Skin of body (tissue), 3 donors: ENCODE measurements at places on chromosomes 13 and 19. TPM values are rescaled to one million over a fixed set of nuclear protein-coding genes. Genes with fewer than 3 reads are reported as not detected.

The LYPD3 gene
- total RNA-seq, result 73.8 TPM

The SERTAD1 gene
- 10.6 TPM for total RNA-seq

The CALR3 gene
- not detected for total RNA-seq

The PRTN3 gene
- total RNA-seq, result 28.9 TPM

The ZNF549 gene
- total RNA-seq, result 9.0 TPM

The C3 gene
- total RNA-seq, result 65.4 TPM

The IL27RA gene
- 4.7 TPM for total RNA-seq

The ZNF730 gene
- total RNA-seq, result 6.8 TPM

The CD79A gene
- 0.79 TPM for total RNA-seq

The AMH gene
- total RNA-seq, result not detected

The GJB2 gene
- total RNA-seq, result 84.7 TPM

The PBX4 gene
- total RNA-seq, result 5.0 TPM

The PDX1 gene
- 0.10 TPM for total RNA-seq

The GPR183 gene
- 29.7 TPM for total RNA-seq

The ZNF69 gene
- total RNA-seq, result 6.5 TPM

The C5AR1 gene
- 3.3 TPM for total RNA-seq

The KLK6 gene
- 7.3 TPM for total RNA-seq

The IL11 gene
- total RNA-seq, result 0.30 TPM

The CCDC70 gene
- not detected for total RNA-seq

The GPC6 gene
- total RNA-seq, result 10.9 TPM

The NLRP4 gene
- total RNA-seq, result not detected

The SLITRK1 gene
- total RNA-seq, result 0.30 TPM

The RGL3 gene
- total RNA-seq, result 1.8 TPM

The SELENOV gene
- total RNA-seq, result not detected

The IFNL1 gene
- not detected for total RNA-seq

The SYNE4 gene
- not detected for total RNA-seq

The ZNF577 gene
- 16.3 TPM for total RNA-seq

The ZNF302 gene
- 28.7 TPM for total RNA-seq

The ONECUT3 gene
- total RNA-seq, result not detected

The C1QTNF9B gene
- 0.20 TPM for total RNA-seq

The ZNF724 gene
- total RNA-seq, result 6.4 TPM

The PIP5K1C gene
- 8.9 TPM for total RNA-seq

The UGGT2 gene
- total RNA-seq, result 45.5 TPM

The SIGLEC5 gene
- 1.4 TPM for total RNA-seq

The RNF113B gene
- not detected for total RNA-seq

The AMER2 gene
- 0.49 TPM for total RNA-seq

The TUBA3C gene
- not detected for total RNA-seq

The PRX gene
- 5.2 TPM for total RNA-seq

The FGF22 gene
- total RNA-seq, result 1.4 TPM

The FBXW9 gene
- total RNA-seq, result 3.5 TPM

The TMIGD2 gene
- 0.49 TPM for total RNA-seq

The SHKBP1 gene
- 12.3 TPM for total RNA-seq

The VSIG10L gene
- total RNA-seq, result 2.3 TPM

The KCNRG gene
- total RNA-seq, result 4.5 TPM

The ZNF566 gene
- 13.7 TPM for total RNA-seq

The LENG9 gene
- total RNA-seq, result 1.7 TPM

The CERS1 gene
- total RNA-seq, result 2.5 TPM

The IL4I1 gene
- 0.49 TPM for total RNA-seq

The FAAP24 gene
- 0.79 TPM for total RNA-seq

The LRG1 gene
- 0.79 TPM for total RNA-seq
